ENCODE measurements at places on chromosomes 4 and X.

- no peak for DNase-seq
These were observed 28.9 kb downstream of the SNX25 start for GRCh38 chr4:185238215-185238681.

- DNase-seq, result no peak
These were observed 76.5 kb upstream of the CITED1 start for GRCh38 chrX:72382202-72382595.

DNA sequence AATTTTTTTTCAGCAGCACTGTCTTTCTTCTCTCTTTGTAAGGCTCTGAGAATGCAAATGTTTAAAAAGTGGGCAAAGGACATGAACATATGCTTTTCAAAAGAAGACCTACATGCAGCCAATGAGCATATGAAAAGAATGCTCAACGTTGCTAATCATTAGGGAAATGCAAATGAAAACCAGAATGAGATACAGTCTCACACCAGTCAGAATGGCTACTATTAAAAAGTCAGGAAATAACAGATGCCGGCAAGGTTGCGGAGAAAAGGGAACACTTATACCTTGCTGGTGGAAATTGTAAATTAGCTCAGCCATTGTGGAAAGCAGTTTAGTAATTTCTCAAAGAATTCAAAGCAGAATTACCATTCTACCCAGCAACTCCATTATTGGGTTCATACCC lies 51.6 kb downstream of the BMP15 start:
- no peak for DNase-seq

DNA sequence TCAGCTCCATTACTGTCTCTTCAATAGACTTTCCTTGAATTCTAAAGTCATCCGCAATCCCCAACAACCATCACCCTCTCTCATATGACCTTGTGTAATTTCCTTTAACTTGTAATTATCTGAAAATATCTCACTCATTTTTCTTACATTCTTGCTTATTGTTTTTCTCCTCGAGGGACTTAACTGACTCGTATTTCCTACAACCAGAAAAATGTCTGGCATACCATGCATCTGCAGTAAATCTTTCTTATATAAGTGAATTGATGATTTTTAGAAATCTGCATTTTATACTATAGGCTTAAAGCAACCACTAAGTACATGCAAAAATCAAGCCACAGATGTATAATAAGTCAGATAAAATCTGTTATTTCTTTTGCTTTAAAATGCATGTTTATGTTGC lies 276.7 kb downstream of the UNC5C start:
- no peak for DNase-seq

DNA sequence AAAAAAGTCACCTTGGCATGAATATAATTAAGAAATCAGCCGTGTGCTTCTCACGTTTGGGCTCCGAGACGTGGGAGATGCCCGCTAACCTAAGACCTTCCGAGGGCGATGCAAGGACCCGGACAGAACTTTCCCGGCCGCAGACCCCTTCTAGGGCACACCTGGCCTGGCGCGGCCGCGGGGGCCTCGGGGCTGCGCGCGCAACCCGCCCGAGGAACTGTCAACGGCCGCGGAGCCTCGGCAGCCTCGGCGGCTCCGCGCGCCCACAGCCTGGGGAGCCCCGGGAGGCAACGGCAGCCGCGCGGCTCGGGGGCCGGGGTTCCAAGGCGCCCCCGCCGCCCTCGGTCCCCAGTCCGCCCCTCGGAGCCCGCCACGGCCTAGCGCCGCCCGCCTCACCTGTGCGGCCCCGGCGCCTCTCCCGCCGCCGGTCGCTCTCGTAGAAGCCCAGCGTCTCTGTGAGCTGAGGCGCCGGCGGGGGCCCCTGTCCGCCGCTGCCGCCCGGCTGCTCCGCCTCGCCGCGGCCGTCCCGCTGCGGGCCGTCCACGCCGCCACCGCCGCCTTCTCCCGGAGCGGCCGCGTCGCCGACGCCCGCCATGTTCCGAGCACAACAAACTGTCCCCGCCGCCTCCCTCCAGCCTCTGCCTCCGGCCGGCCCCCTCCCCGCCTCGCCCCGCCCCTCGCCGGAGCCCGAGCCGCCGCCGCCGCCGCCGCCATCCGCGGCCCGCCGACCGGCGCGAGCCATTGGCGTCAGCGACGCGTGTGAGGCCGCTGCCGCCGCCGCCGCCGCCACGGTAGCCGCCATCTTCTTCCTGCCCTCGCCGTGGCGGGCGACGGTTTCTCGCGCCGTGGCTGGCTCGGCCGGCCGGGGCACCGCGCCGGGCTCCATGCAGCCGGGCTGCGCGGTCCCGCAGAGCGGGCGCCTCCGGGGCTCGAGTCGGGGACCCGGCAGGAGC lies at the start of gene TAPT1:
TSS of gene TAPT1 (minus strand) at position 609 of the 953 bp plus-strand sequence. CDS start at position 595, 14 bp downstream.
- no peak for DNase-seq

GRCh38 chr4:121728066-121728465 lies 31.3 kb upstream of the ANXA5 start:
- DNase-seq, result no peak

- DNase-seq, result no peak
These were observed 2047.9 kb downstream of the ARAP2 start for GRCh38 chr4:34196375-34196774.

GRCh38 chrX:11996810-11997209 lies 141.5 kb upstream of the FRMPD4 start:
- no peak for DNase-seq

- DNase-seq, result no peak
These were observed 58.2 kb downstream of the TBC1D9 start for GRCh38 chr4:140697709-140698560.

DNA sequence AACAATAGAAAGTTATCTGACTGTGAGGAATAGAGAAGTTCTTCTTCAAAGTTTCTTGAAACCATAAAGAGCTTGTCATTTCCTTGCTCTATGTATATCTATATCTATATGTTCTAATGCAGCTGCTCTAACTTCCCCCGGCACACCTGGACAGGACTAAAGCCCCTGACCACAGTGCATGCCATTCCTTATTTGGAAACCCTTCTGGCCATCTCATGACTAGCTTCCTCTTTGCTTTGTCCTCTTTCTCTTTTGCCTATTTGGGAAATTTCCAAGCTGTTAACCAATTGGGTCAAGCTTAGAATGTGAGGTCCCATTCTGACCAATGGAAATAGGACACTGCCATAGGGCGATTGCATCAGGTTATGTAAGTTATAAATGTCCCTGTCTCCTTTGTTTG lies 1481.1 kb downstream of the STIM2 start:
- DNase-seq, result no peak
